ENCODE measurements at places on chromosomes 5 and 9. TPM values are rescaled to one million over a fixed set of nuclear protein-coding genes. Genes with fewer than 3 reads are reported as not detected.

Gene RANBP17
- 15.0 TPM for total RNA-seq

Gene GPR150
- total RNA-seq, result not detected

Gene TAS2R1
- total RNA-seq, result not detected

Gene GALNT10
- total RNA-seq, result 45.1 TPM

Gene SCGB3A2
- total RNA-seq, result not detected

GRCh38 chr5:116358015-116358523 lies 216.6 kb downstream of the SEMA6A start:
- DNase-seq, result no peak

DNA sequence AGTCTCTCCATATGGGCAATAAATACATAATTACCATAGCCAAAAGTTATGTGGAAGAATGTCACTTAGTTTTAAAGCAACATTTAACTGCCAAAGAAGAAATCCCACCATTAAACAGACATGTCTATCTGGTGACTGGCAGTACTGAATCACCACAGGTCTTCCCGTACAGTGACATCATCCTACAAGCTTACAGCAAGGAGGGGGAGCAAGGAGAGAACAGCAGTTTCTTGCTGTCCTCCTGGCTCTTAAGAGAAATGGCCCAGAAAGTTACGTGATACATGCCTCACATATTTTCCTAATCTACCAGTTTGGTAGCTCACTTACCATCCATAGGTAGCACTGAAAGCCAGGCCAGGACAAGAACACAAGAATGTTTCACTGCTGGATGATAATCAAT lies 671.0 kb downstream of the DMRTA1 start:
- DNase-seq, result peak; percentile 33

DNA sequence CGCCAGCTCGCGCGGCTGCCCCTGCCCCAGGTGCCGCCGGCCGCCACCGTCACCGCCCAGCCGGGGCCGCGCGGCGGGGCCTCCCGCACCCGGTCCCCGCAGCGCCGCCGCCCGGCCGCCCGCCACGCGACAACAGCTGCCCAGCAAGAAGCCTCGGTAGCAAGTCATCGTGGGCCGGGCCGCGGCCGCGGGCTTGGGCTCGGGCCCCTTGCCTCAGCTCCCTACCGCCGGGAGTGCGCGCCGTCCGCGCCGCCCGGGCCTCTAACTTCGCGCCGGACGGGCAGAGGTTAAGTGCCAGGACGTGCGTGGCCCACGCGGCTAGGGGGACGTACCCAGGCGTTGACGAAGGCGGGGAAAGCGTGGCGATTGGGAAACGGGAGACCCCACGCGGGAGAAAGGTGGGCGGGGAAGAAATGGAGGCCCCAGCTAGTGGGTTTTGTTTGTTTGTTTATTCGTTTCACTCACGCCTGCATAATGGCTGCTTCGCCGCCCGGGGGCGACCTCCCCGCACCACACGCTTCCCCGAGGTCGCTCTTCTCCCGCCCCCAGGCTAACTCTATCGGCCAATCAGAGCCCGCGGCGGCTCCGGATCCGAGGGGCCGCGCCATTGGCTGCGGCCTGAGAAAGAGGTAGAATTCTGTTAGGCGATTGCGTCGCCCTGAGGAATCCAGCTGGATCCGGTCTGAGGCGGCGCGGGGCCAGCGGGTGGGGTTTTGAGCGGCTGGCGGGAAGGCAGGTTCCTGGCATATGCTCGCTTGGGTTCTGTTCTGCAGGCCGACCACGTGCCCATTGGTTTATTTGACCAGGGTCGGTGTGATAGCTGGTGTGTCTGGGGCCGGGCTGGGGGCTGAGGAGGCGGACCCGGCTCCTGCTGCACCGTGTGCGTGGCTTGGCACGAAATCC lies at the start of gene NADK2:
NADK2 (minus strand) TSS at position 295 of the 903 bp plus-strand sequence; CDS start at position 168, 127 bp downstream.
- peak; percentile 59 for DNase-seq

- DNase-seq, result no peak
Observed at GRCh38 chr9:81979196-81979595, 9.4 kb upstream of the SPATA31D1 start.

- DNase-seq, result no peak
Observed at GRCh38 chr9:87643778-87644570, 81.9 kb upstream of the CTSL start.

DNA sequence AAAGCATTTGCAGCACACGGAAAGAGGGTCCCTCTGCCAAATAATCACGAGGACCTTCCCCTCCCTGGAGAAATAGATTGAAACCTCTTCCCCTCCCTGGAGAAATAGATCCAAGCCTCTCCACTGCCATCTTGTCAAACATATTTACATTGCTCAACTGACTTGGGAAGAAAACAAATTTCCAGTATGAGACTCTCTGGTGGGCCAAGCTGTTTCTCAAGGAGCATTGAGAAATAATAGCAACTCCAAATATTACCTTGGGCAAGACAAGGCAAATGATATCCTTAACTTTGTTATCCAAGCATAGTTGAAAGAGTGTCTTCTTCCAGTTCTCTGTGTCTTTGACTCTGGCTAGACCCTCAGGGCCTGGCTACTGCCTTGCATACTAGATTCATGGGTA lies 45.2 kb upstream of the PALM2AKAP2 start:
- DNase-seq, result no peak

DNA sequence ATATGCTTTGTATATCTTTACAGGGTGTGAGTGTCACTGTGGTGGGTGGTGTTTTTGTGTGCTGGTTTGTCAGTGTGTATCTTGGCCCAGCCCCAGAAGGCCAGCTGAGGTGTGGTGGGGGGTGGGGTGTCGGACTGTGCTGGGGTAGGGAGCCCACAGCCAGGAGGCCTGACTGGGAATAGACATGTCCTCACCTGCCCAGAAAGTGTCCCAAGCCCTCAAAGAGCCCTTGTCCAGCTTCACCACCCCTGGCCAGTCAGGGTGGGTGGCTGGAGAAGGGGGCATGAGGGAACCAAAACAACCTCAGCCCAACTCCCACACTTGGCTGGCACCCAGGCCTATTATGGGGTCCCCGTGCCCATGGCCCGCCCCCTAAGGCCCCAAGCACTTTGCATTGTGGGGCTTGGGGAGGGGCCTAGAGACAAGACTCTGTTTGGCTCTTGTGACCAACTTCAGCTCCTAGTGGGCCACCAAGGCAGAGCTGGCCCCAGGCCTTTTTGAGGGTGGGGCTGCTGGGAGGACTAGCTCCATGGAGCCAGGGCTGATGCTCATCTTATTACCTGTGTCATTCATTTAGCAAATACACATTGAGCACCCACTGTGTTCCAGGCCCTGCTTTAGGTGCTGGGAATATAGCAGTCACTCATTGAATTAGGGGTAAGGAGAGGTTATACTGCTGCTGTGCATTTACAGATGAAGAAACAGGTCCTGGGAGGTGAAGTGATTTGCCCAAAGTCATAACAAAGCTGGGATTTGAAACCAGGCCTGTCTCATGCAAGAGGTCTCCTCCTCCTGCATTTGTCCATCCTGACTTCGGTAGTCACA lies 56.2 kb upstream of the PSD2 start:
- no peak for DNase-seq

- no peak for DNase-seq
Observed at GRCh38 chr9:110655754-110656641, 12.6 kb upstream of the MUSK start.

Data from epithelial cell of proximal tubule (primary cell).